ENCODE measurements at places on chromosomes 3 and 15.

GRCh38 chr3:129632556-129632955 lies 26.1 kb upstream of the PLXND1 start:
- H3K4me1 ChIP-seq, result peaks cover 3% of the 10 kb centered on the region
- DNase-seq, result no peak
- no peaks in the 10 kb centered on the region for H3K27me3 ChIP-seq
- no peak overlapping the region for H3K27ac ChIP-seq
- no peaks in the 10 kb centered on the region for H3K36me3 ChIP-seq
- no peak overlapping the region for H3K4me3 ChIP-seq

GRCh38 chr3:188923671-188924070 lies 248.1 kb upstream of the TPRG1 start:
- no peaks in the 10 kb centered on the region for H3K27me3 ChIP-seq
- no peak overlapping the region for H3K27ac ChIP-seq
- H3K4me1 ChIP-seq, result no peaks in the 10 kb centered on the region

DNA sequence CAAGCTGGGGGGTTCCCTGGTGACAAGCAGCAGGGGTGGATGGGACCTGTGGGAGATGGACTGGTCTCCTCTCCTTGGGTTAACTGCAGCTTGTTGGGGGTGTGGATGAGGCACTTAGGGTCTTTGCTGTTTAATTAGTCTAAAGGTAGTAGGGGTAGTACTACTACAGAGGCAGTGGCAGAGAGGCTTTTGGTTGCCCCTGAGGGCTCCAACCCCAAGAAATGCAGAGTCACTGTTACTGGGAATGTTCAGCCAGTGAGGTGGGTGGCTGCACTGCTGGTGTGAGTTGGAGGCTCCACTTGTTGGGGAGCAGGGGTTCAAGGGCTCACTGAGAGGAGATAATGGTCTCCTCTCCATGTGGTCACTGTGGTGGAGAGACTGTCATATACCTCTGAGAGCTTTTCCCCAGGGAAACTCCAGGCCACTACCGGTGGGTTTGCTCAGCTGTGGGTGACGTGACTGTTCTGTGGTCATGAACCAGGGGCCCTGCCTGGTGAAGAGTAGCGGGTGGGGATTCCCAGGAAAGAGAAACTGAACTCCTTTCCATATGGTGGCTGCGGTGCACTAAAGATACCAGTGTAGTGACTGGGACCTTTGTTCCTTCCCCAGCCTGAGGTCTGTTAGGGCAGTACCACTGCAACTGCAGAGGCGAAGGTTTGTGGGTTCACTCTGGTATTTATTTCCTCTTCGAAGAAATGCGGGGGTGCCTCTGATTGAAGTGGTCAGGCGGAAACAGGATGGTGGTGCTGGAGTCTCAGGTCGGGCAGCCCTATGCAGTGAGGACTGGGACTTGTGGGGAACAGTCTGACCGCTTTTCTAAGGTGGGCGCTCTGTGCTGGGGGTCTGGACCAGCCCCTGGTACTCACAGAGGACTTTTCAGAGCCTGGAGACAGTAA lies 68.9 kb upstream of the TNFSF10 start:
- H3K4me3 ChIP-seq, result no peak overlapping the region
- DNase-seq, result no peak
- H3K4me1 ChIP-seq, result peaks cover 11% of the 10 kb centered on the region

GRCh38 chr15:42182328-42182886 lies 25.7 kb downstream of the VPS39 start:
- no peaks in the 10 kb centered on the region for H3K36me3 ChIP-seq
- no peak overlapping the region for H3K27ac ChIP-seq
- no peak for DNase-seq
- no peak overlapping the region for H3K4me3 ChIP-seq

DNA sequence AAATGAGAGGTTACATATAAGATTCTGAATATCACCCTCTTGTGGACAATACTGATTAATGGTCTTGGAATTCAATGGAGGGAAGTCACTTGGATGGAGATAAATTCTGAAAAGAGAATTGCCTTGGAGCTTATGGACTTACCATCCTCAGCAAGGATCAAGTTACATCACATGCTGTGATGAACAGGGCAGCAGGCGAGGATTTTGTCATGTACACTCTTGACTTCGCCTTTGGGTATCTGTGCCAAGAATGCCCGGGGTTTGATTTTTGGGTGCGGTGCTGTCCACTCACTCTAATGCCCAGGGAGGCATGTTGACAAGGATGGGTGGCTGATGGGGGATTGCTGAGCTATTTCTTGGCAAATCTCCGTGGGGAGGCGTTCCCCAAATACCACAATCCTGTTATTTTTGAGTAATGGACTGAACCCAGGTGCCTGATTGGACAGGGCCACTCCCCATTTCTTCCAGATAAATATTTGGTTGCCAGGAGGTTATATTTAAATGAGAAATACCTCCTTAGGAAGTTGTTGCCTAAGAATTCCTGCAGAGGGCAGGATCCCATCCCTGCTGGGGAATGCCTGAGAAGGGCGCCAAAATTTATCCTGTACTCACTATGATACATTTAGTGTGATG lies 96.3 kb downstream of the TPRG1 start:
- no peak for DNase-seq
- H3K27ac ChIP-seq, result no peak overlapping the region
- no peaks in the 10 kb centered on the region for H3K36me3 ChIP-seq
- H3K4me3 ChIP-seq, result no peak overlapping the region
- H3K27me3 ChIP-seq, result no peaks in the 10 kb centered on the region
- H3K4me1 ChIP-seq, result no peaks in the 10 kb centered on the region

GRCh38 chr3:66479532-66479947 lies 21.3 kb downstream of the LRIG1 start:
- H3K36me3 ChIP-seq, result no peaks in the 10 kb centered on the region
- no peak overlapping the region for H3K27ac ChIP-seq
- peaks cover 16% of the 10 kb centered on the region for H3K4me1 ChIP-seq
- DNase-seq, result no peak
- no peaks in the 10 kb centered on the region for H3K27me3 ChIP-seq
- no peak overlapping the region for H3K4me3 ChIP-seq

DNA sequence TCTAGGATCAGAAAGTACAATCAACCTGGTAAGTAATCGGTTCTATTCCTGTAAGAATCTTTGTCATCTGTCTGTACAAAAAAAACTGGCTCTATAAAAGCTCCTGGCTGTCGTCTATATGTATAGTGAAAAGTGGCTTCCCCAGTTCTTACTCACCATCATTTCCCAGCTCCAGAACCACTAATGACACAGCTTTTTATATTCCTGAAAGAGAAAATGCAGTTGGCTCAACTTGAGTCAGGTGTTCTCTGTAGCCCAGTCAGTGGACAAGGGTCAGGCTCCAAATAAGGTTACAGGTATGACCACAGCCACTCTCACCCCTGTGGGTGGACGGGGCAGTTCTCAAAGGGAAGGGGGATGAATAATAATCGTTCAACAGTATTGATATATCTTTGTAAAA lies 85.1 kb downstream of the AP4E1 start:
- H3K27ac ChIP-seq, result no peak overlapping the region
- no peaks in the 10 kb centered on the region for H3K36me3 ChIP-seq
- no peaks in the 10 kb centered on the region for H3K27me3 ChIP-seq

DNA sequence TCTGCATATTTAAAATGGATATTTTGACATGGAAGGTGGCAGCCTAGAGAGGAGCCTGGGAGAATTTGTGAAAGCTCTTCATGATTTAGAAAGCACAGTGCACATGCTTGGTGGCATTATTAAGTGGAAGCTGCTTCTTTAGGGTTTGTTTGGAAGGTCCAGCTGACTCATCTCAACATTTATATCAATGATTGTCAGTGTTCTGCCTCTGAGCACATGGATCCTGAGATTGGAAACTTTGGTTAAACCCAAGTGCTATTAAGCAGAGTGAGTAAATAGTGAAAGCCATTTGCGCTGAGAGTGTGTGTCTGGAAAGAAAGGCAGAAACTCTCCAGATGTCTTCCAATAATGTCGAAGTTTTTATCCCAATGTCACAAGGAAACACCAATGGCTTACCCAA lies 7.4 kb downstream of the NOX5 start:
- no peak overlapping the region for H3K4me3 ChIP-seq
- no peak overlapping the region for H3K27ac ChIP-seq
- H3K27me3 ChIP-seq, result no peaks in the 10 kb centered on the region
- no peak for DNase-seq
- H3K36me3 ChIP-seq, result no peaks in the 10 kb centered on the region
- H3K4me1 ChIP-seq, result no peaks in the 10 kb centered on the region

DNA sequence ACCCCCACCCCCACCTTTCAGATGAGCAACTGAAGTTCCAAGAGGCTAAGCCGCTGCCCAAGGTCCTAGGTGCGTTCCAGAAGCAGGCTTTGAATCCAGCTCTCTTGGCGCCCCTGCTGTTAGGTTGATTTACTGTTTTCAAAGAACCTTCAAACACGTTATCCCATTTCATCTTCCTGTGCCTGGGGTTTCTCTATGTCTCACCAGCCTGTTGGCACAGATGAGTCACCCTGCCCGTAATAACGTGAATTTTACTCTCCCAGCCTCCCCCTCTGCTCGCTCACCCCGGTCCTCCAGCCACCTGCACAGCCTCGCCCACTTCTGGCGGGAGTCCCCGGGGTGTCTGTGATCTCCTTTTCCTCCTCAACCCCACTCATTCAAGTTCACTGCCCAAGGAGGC lies 13.0 kb upstream of the TSEN2 start:
- H3K4me1 ChIP-seq, result no peaks in the 10 kb centered on the region
- no peaks in the 10 kb centered on the region for H3K36me3 ChIP-seq
- no peak overlapping the region for H3K27ac ChIP-seq
- H3K4me3 ChIP-seq, result no peak overlapping the region
- H3K27me3 ChIP-seq, result no peaks in the 10 kb centered on the region
- DNase-seq, result no peak

- no peak for DNase-seq
- H3K27ac ChIP-seq, result peak overlapping the region; percentile 94
- no peaks in the 10 kb centered on the region for H3K36me3 ChIP-seq
Observed at GRCh38 chr3:4306860-4307259, 3.7 kb downstream of the SETMAR start.

DNA sequence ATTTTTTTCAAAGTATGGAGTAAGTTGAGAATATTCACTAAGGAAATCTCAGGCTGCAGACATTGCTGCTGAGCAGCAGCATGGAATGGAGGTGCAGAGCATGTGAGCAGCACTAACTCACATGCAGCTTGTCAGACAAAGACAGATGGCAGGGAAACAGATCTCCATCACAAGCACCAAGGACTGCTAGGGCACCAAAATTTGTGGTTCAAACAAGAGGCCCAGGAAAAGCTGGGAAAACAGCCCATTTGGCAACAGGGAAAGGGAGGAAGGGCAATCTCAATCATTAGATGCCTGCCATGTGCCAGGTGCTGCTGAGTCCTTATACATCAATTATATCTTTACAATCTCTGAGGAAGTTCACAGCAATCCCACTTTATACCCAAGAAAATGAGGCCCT lies 47.2 kb upstream of the EIF1B start:
- no peaks in the 10 kb centered on the region for H3K4me1 ChIP-seq
- no peaks in the 10 kb centered on the region for H3K36me3 ChIP-seq
- no peak for DNase-seq
- no peak overlapping the region for H3K27ac ChIP-seq
- no peak overlapping the region for H3K4me3 ChIP-seq

- H3K4me3 ChIP-seq, result peak overlapping the region; percentile 75
- peak; percentile 26 for DNase-seq
- no peaks in the 10 kb centered on the region for H3K27me3 ChIP-seq
- H3K36me3 ChIP-seq, result no peaks in the 10 kb centered on the region
- peaks cover 21% of the 10 kb centered on the region for H3K4me1 ChIP-seq
Observed at GRCh38 chr3:42013691-42014457, 52.0 kb upstream of the ULK4 start.

DNA sequence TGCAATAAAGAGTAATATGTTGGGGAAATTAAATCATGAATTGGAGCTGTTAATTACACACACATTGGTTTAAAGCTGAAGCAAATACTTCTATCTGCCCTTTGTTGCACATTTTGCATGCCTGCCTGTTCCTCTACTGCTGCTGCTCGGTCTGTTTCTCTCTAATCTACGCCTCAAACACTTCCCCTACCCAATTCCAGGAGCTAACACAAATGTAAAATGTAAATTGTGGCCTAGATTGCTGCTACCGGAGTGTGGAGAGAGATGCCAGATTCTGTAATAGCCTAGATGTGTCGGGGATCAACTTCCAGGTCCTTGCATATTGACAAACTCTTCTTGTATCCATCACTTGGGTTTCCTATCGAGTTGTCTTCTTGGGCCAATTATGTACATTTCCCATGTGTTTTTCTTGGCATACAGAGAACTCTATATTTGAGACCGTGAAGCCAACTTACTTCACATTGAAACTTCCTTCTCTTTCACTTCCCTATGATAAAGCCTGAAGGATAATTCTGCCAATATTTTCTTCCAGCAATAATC lies 450.4 kb upstream of the NR2F2 start:
- DNase-seq, result no peak
- no peaks in the 10 kb centered on the region for H3K27me3 ChIP-seq
- peak overlapping the region; percentile 75 for H3K27ac ChIP-seq
- H3K4me3 ChIP-seq, result no peak overlapping the region

DNA sequence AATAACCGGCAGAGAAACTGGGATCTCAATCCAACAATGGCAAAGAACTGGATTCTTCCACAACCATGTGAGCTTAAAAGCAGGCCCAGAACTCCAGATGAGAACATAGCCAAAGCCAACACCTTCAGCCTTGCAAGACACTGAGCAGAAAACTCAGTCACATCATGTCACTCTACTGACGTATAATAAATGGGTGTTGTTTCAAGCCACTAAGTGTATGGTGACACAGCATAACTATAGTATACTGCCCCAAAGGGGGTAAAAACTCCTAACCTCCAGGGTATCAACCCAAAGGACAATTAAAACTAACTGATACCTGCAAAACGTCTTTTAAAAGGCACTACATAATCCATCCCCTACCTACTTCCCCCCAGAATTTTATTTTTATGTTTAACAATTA lies 69.5 kb downstream of the TRANK1 start:
- H3K36me3 ChIP-seq, result no peaks in the 10 kb centered on the region
- no peak overlapping the region for H3K4me3 ChIP-seq
- no peak for DNase-seq
- H3K27me3 ChIP-seq, result no peaks in the 10 kb centered on the region
- no peak overlapping the region for H3K27ac ChIP-seq
- H3K4me1 ChIP-seq, result no peaks in the 10 kb centered on the region

DNA sequence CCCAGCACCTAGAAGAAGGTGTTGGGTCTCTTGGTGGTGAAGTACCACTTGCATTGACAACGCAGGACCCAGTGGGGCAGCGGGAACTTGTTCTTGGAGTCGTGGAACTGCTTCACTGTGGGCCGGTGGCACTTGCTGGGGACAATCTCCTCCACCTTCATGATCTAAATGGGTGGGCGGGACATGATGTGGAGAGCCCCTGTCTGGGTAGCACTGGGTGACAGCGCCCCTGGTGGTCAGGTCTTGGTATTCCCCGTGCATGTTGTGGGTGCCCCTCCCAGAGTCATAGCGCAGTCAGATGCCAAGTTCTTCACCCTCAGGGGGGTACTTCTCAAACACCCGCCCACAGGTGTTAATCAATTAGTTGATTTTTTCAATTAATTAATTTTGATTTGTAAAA lies 60.2 kb downstream of the AGBL1 start:
- H3K4me3 ChIP-seq, result no peak overlapping the region
- H3K4me1 ChIP-seq, result no peaks in the 10 kb centered on the region
- no peak overlapping the region for H3K27ac ChIP-seq
- peak; percentile 24 for DNase-seq
- no peaks in the 10 kb centered on the region for H3K36me3 ChIP-seq
- H3K27me3 ChIP-seq, result no peaks in the 10 kb centered on the region
